Epithelial cell of proximal tubule (primary cell): ENCODE measurements at places on chromosomes 16 and 17. TPM values are rescaled to one million over a fixed set of nuclear protein-coding genes. Genes with fewer than 3 reads are reported as not detected.

DNA sequence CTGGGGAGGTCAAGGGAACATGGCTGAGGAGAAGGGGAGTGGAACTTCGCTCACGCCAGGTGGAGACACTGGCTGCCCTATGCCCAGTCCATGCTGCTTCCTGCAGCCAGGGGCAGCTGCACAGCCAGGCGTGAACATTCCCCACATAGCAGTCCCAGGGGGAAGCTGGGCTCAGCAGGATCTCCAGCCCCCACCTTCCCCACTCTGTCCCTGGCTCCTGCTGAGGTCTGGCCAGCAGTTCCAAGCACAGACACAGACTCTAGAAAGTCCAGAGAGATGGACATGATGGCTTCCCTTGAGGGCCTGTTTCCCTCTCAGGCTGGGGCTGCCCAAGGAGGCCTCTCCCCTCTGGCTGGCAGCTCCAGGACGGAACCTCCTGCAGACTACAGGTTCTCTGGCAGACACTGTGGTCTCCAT is 9.3 kb downstream of the JUP start:
- DNase-seq = peak; percentile 58

GRCh38 chr17:47698749-47699535 is 5.0 kb downstream of the TBKBP1 start:
- no peak for DNase-seq

- DNase-seq = no peak
Observed at GRCh38 chr17:42305543-42306384, 17.5 kb downstream of the STAT5A start.

The MT3 gene
- 1.0 and 5.1 TPM in 2 replicates for total RNA-seq

- DNase-seq = no peak
Observed at GRCh38 chr17:36661047-36661666, 59.8 kb downstream of the MRM1 start.

GRCh38 chr17:49952912-49953497 is 16.0 kb upstream of the DLX4 start:
- no peak for DNase-seq

The GALR2 gene
- 0.07 and 0.17 TPM in 2 replicates for total RNA-seq

GRCh38 chr16:23060458-23061320 is 88.6 kb downstream of the USP31 start:
- peak; percentile 22 for DNase-seq

The TEX19 gene
- total RNA-seq = 0.07 TPM in 1 of 2 replicates, not detected in the other

The ATP2A1 gene
- total RNA-seq = 0.14 and 0.92 TPM in 2 replicates

DNA sequence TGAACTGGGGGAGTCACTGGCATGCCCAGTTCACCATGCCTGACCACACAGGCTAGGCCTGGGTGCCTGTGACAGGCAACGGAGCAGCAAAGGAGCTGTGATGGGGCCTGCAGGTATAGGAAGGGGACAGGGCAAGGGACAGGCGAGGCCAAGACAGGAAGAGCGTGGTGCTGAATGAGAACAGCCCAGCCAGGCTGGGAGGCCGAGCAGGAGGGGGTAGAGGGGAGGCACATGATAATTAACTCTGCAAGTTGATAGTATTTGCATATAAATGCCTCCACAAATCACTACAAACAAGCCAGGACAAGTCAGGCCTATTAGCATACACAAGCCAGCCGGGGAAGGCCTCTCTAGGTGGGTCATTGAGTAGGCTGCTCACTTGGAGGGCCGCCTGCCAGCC is 7.8 kb downstream of the ZFHX3 start:
- DNase-seq = no peak

The KRTAP1-3 gene
- total RNA-seq = not detected in 2 replicates

The ITGAD gene
- not detected in 2 replicates for total RNA-seq

- DNase-seq = no peak
Observed at GRCh38 chr16:86862595-86863280, 284.4 kb downstream of the FOXL1 start.

- DNase-seq = no peak
Observed at GRCh38 chr16:4873091-4873490, 25.8 kb downstream of the UBN1 start.

The GAST gene
- total RNA-seq = not detected in 2 replicates

DNA sequence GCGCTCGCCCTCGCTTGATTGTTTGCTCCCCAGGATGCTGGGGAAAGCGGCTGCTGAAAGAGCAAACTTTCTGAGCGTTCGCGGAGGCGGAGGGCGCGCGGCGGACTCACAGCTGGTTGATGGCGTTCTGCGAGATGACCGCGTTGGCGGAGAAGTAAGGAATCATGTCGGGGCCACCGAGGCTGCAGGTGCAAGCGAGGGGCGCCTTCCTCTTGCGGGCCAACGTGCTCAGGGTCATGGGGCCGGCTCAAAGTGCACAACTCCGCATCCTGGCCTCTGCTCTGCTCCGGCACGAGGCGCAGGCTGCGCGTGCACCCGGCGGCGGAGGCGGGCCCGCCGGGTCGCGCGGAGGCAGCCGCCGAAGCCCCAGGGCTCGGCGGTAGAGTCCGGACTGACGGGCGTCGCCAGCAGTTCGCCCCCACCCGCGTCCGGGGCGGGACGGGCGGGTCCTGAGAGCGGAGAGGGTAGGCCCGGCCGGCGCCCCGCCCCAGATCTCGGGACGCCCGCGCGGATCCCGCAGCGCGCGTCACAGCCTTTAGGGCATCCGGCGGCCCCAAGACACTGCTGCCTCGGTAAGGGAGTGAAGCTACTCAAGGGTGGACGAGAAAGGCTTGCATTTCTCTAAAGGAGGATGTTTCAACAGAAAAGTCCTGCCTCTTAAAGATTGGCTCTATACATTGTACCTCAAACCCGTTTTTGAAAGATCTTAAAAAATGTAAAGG is 138.5 kb upstream of the CORO6 start:
- no peak for DNase-seq

The TBC1D3E gene
- not detected in 2 replicates for total RNA-seq

The KIF2B gene
- not detected in 2 replicates for total RNA-seq

The UBE2O gene
- 15.6 and 23.6 TPM in 2 replicates for total RNA-seq

The EPX gene
- not detected in 2 replicates for total RNA-seq

DNA sequence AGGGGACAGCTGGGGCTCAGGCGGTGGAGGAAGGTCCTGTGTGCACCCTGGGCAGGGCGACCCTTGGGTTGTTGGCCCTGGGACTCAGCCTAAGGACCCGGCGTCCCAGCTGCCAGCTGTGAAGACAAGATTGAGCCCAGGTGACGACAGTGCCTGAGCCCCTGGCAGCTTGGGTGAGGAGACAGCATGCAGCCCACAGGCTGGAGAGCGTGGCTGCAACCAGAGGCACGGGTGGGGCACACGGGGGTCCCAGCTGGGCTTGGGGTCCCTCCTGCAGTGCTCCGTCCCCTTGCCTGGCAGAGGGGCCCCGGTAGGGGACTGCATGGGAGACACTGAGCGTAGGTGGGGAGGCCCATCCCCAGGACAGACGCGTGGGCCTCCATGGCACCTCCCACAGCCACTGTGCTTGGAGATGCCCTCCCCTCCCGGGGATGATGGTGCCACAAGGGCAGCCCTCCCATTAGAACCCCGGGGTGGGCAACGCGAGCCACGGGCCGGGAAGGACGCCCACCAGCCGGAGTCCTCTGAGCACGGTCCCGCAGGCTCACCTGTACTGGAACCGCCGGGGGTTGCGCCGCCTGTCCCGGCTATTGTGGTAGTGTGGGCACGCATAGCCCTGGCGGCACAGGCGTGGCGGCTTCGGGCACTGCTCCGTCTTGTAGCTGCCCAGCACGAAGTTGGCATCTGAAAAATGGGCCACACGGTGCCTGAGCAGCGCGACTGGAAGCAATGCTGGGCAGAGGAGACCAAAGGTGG is 15.5 kb downstream of the UNKL start:
- DNase-seq = no peak

DNA sequence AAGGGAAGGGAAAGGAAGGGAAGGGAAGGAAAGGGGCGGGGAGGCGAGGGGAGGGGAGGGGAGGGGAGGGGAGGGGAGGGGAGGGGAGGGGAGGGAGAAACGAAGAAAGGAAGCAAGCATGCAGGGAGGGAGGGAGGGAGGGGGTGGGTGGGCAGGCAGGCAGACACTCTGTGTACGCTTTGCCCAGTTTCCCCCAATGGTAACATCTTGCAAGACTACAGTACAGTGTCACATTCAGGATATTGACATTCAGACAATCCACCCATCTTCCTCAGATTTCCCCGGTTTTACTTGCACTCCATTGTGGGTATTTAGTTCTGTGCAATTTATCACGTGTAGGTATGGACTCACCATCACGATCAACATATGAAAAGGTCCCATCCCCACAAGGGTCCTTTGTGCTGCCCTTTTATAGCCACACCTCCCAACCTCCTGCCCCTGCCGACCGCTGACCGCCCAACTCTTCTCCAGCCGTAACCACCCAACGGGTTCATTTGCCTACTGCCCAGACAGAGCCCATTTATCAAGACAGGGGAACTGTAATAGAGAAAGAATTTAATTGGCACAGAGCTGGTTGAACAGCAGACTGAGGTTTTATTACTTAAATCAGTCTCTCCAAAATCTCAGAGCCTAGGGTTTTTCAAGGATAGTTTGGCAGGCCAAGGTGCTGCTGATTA is 91.4 kb upstream of the FA2H start:
- DNase-seq = no peak

GRCh38 chr16:83929811-83930555 is 23.1 kb upstream of the OSGIN1 start:
- no peak for DNase-seq

GRCh38 chr17:19647697-19648474 is 665 bp upstream of the ALDH3A2 start:
- DNase-seq = no peak

GRCh38 chr17:68033636-68034451 is 1.7 kb upstream of the KPNA2 start:
- DNase-seq = peak; percentile 64

GRCh38 chr17:57350266-57350665 is 93.9 kb downstream of the MSI2 start:
- no peak for DNase-seq

The KRTAP16-1 gene
- not detected in 2 replicates for total RNA-seq

The NPIPA7 gene
- 3.8 TPM in 1 of 2 replicates, not detected in the other for total RNA-seq

The CMTM2 gene
- total RNA-seq = 0.29 and 1.8 TPM in 2 replicates

- DNase-seq = no peak
Observed at GRCh38 chr17:78168903-78169793, 767 bp downstream of the SYNGR2 start.

The TNS4 gene
- 0.51 TPM in 1 of 2 replicates, not detected in the other for total RNA-seq

DNA sequence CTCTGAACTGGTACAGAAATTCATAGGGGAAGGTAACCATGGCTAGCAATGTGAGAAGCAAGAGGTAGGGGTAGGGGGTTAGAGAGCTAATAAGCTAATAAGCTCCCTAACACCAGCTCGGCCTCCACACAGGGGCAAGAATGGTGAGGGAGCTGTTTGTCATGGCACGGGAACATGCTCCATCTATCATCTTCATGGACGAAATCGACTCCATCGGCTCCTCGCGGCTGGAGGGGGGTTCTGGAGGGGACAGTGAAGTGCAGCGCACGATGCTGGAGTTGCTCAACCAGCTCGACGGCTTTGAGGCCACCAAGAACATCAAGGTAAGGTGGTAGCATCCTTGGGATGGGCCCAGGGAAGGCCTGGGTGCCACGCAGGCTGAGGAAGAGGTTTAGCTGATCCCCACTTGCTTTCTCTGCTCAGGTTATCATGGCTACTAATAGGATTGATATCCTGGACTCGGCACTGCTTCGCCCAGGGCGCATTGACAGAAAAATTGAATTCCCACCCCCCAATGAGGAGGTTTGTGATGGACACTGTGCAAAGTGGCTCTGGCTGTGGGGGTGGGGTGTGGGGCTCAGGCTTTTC is 3.5 kb upstream of the FTSJ3 start:
- DNase-seq = no peak

DNA sequence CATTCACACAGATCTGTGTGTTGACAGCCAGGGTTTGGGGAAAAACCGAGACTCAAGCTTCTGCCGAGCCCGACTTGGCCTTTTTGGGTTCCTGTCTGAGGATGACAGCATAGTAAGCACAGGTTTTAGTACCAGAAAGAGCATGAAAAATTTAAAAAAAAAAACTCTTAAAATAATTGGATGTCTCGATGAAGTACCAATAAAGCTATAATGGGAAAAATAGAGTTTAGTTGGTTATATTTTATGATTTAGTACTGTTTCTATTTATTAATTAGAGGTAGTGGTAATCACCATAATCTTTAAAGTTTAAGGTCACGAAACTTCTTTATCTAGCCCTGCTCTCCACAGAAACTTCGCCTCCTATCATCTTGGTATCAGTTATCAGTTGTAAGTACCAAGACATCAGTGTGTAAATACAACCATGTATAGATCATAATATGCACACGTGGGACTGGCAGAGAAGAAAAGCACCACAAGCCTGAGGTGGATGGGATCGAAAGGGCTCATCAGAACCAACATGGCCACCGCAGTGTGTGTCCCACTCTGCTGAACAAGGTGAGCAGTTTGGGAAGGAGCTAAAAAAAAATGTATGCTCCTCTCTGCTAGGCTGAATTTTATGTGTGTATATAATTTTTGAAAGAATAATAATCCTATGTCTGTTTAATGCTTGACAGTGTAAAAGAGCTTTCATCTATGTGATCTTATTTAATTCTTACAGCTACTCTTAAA is 14.4 kb upstream of the EEF2K start:
- DNase-seq = no peak

DNA sequence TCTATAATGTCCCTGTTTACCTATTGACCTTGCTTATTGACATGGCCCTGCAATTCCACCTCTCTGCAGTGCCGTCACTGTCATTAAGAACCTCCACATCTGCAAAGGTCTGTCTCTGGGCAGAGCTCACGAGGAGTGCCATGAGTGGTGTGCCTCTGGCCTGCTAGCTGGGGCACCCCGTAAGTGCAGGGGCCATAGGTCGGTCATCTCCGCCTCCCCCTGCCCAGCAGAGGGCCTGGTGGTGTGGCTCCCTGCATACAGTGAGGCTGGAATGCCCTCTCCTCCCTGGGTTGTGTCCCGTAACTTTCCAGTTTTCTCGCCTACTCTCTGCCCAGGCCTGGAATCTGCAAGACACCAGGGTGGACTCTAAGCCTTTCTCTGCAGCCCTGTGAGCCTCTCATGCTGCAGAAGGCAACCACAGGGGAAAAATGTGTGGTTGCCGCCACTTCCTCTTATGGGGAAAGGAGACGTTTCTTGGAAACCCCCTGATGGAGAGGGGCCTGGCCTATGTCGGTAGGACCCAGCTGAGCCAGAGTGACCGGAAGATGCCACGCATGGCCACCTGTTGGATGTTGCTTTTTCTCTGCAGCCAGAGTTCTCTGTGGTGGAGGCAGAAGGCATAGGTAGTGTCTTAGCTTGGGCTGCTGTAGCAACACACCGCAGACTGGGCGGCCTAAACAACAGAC is 2.7 kb upstream of the SNX20 start:
- DNase-seq = no peak

GRCh38 chr16:13552062-13552959 is 367.6 kb upstream of the ERCC4 start:
- no peak for DNase-seq

The MT1B gene
- total RNA-seq = not detected in 2 replicates

DNA sequence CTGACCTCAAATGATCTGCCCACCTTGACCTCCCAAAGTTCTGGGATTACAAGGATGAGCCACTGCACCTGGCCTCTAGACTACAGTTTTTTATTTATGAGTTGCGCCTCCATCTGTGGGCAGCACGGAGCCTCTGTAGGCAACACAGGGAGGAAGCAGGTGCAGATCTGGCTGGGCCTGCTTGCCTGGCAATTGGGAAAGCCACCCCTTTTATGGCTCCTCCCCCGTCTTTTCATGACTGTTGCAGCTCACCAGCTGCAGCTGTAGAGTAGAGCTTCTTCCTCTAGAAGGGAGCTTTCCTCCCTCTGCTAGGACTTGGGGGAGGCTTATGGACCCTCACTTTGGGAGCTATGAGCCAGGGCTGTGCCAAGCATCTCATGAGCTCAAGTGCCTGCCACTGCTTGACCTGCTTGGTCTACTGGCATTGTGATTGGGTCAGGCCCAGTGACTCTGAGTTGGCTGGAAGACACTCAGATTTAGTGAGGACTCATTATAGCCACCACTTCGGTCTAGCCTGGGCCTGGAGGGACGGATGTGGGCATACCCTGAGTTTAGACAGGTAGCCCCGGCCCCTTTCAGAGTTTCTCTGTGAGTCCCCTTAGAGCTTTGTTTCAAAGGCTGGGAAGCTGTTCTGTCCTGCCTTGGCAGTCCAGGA is 6.9 kb upstream of the SLC7A6 start:
- no peak for DNase-seq
